HL-60 (cell line): ENCODE measurements at places on chromosomes 6 and 20.
A peak's percentile ranks its signal among the peaks of the same experiment; 100 is the strongest.

DNA sequence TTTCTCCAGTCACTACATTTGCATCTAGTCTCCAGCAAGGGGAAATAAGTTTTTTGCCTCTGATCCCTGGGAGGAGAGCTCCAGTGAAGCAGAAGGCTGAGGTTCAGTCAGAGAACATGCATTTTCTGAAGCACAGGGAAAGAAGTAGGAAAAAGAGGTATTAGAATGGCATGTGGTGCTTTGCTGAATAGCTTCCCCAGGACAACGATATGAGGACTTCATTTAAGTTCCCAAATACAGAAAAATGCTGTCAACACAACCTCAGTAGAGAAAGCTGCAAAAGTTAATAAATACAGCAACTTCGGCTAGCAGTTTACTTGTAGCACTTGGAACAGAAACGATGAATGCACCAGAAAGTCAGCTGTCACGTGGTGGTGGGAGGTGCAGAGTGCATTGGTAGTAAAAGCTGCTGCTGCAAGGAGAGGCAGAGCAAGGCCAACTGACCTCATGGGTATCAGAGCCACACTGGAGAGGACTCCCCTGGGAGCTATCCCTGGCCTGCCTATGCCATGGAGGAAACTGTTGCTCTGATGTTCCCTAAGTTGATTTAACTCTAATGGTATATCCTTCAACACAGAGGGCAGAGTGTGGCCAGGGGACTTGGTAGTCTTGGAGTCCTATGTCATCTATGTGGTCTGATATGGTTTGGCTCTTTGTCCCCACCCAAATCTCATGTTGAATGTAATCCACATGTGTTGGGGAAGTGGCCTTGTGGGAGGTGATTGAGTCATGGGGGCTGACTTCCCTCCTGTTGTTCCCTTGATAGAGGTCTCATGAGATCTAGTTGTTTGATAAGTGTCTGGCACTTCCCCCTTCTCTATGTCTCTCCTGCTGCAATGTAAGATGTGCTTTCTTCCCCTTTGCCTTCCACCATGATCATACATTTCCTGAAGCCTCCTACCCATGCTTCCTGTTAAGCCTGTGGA, 85.9 kb downstream of the ADTRP start:
- peak; percentile 90 for DNase-seq

DNA sequence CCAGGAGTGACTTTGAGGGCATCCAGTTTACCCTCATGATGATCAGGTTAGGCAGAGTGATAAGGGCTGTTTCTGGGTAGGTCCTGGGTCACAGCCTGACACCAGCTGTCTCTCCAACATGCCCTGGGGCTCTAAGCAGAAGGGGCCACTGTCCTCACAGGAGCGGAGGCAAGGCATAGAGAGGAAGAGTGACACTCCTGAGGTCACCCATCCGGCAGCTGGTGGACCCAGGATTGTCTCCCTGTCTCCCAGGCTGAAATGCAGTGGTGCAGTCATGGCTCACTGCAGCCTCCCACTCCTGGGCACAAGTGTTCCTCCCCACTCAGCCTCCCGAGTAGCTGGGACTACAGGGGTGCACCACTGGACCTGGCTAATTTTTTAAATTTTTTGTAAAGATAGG, 12.0 kb downstream of the DLGAP4 start:
- DNase-seq: no peak

GRCh38 chr6:14038467-14039437, 78.8 kb upstream of the CD83 start:
- DNase-seq: no peak

GRCh38 chr6:28643017-28643740, 117.5 kb downstream of the GPX5 start:
- no peak for DNase-seq

GRCh38 chr6:1616701-1617463, 7.2 kb downstream of the FOXC1 start:
- DNase-seq: no peak

GRCh38 chr6:136791296-136792094, 782 bp downstream of the MAP3K5 start:
- DNase-seq: peak; percentile 82

- DNase-seq: peak; percentile 56
These were observed 65.0 kb upstream of the SLC2A12 start for GRCh38 chr6:134117409-134117808.

DNA sequence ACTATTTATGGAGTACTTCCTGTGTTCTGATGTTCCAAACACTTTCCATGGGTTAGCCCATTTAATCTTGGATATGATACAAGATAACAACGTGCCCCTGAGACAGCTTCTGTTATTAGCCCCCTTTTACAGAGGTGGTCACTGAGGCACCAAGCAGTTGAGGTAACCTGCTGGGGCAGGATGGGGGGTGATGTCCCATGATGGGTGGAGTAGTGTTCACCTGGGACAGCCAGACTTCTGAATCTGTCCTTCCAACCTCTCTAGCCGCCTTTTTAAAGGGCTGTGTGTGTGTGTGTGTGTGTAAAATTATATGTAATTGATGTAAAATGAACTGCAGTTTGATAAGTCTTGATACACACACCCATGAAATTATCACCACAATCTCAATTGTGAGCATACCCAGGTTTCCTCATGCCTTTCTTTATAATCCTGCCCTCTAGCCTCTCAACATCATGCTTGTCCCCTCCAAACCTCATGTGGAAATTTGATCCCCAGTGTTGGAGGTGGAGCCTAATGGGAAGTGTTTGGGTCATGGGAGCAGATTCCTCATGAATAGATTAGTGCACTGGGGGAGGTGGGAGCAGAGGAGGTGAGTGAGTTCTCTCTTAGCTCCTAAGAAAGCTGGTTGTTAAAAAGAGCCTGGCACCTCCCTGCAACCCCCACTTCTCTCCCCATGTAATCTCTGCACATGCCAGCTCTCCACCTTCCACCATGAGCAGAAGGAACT, 39.2 kb downstream of the PLAGL2 start:
- DNase-seq: no peak

GRCh38 chr6:90095145-90095544, 200.9 kb downstream of the GJA10 start:
- DNase-seq: no peak

GRCh38 chr6:41066867-41067304, 5.3 kb downstream of the OARD1 start:
- DNase-seq: peak; percentile 53

- DNase-seq: no peak
These were observed 1.6 kb downstream of the SMPDL3A start for GRCh38 chr6:122790423-122791309.

DNA sequence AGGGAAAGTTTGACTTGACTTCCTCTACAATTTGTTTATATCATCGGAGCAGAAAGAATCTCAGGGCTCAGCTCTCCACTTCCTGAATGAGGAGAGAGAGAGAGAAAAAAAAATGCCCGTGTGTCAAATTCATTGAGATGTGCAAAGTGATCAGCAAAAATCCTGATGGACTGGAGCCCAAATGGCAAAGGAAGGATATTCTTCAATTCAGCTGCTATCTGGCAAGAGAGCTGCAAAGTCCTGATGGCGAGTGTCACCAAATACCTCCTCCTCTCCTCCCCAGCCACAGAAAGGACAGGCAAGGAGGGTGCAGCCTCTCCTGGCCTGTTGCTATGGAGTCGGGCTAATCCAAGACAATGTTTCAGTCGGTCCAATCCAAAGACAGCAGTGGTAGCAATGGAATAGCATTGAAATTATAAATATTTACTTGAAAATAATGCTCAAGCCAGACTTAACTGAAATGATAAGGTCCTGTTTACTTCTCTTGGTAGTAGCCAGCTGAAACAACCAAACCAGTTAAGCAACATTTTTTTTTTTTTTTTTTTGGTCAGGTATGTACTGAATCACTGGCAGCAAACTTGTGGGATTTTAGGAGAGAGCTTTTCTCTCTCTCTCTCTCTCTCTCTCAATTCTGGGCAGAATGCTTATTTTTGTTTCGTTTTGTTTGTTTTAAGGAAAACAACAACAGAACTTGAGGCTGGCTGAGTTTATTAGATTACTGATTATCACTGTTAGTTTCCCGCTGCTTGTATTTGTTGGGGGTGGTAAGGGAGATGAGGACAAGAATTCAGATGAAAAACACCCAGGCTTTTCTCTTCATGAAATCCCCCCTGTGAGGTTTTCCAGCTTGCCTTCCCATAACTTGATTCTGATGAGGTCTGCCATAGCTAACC, 204.2 kb downstream of the BCAS1 start:
- no peak for DNase-seq

- no peak for DNase-seq
These were observed 6.7 kb downstream of the SDC4 start for GRCh38 chr20:45341579-45341938.

GRCh38 chr6:154343473-154344308, 12.9 kb downstream of the IPCEF1 start:
- no peak for DNase-seq

GRCh38 chr6:41100871-41101287, 28.1 kb downstream of the NFYA start:
- no peak for DNase-seq

DNA sequence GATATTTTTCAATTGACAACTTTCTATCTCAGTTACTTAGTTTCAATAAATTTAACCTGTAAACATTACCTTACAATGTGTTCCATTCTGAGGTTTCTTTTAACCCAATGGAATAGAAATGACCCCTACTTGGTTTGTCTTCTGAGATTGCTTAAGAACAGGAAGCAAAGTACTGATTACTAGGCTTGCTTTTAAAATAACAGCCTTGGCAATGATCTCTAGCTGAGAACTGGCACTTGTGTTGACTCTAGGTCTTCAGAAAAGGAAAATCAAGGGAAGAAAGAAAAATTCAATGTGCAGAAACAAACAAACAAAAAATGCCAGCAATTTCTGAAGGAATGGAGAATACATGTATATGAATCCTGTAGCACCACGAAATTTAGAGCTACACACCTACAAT, 66.1 kb downstream of the SYNE1 start:
- DNase-seq: no peak

DNA sequence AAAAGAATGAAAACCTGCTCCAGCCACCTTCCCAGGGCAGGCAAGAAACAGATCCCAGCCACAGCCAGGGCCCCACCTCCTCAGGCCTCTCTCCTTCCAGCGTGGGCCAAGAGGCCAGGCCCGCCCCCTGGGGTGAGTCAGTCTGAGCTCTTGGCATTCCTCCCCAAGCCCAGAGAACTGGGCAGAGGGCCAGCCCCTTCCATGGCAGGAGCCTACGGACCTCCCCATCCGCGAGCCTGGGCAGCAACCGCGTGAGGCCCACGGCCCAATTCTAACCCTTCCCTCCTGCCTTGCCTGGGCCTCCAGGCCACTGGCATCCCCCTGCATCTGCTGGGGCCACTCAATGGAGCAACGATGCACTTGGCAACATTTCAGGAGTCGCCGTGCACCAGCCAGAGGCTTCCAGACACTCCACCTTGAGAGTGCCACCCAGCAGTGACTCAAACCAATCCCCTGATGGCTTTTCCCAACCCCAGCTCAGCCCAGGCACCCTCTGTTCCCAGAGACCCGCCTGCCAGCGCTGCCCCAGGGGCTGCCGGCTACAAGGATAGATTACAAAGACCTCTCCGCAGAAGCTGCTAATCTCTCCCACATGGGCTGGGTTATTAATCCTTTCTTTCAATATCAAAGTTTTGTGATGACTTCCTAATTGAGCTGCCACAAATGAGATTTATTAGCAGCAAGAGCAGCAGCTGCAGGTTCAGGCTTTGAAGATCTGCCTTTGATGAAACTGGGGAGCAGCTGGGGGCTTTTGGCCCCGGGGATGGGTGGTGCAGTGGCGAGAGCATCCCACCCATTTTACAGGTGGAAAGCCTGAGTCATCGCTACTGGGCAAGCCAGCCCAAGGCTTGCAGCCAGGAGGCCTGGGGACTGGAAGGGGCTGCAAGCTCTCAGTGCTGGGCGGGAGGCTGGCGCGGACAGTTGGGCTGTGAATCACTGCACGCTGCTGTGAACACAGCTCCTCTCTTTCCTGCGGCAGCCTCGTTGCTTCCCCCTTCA, 85.7 kb downstream of the NFATC2 start:
- peak; percentile 9 for DNase-seq

DNA sequence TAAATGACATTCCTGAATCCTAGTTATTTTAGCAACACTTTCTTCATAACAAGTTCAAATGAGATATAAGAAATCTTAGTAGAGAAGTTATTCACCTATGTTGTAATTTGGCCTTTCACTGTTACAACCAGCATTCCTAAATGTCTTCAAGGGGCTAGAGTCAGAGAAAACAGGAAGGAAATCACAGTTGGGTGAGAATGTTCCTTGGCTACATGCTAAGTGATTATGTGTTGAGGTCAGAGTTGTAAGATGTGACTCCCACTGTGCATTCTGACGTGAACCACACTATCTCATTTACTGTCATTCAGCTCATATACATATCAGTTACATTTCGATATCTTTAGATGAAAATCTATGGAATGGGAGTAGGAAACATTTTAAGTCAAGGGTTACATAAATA, 51.0 kb upstream of the MLIP start:
- DNase-seq: no peak

GRCh38 chr20:41052742-41053419, 24.3 kb downstream of the TOP1 start:
- DNase-seq: no peak

- DNase-seq: no peak
These were observed 2.4 kb upstream of the MCM3 start for GRCh38 chr6:52286798-52287432.

DNA sequence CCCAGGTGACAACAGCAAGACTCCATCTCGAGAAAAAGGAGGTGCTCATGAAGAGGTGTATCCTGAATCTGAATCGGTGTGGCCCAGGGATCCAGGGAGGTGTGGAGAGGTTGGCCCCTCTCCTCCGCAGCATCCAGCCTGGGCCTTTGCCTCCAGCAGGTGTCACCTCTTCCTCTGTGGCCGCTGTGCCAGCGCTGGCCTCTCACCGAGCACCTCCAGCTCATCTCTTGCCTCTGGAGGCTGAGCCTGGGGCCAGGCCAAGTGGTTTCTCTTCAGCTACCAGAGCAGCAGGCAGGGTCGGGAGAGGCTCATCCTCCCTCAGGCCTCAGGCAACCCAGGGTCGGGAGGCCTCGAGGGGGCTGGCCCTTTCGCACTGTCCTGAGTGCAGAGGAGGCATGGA, 1.2 kb upstream of the COL20A1 start:
- no peak for DNase-seq

GRCh38 chr6:5029609-5030008, 25.8 kb upstream of the RPP40 start:
- DNase-seq: no peak

GRCh38 chr20:62643521-62644043, 1.3 kb downstream of the SLCO4A1 start:
- DNase-seq: no peak

DNA sequence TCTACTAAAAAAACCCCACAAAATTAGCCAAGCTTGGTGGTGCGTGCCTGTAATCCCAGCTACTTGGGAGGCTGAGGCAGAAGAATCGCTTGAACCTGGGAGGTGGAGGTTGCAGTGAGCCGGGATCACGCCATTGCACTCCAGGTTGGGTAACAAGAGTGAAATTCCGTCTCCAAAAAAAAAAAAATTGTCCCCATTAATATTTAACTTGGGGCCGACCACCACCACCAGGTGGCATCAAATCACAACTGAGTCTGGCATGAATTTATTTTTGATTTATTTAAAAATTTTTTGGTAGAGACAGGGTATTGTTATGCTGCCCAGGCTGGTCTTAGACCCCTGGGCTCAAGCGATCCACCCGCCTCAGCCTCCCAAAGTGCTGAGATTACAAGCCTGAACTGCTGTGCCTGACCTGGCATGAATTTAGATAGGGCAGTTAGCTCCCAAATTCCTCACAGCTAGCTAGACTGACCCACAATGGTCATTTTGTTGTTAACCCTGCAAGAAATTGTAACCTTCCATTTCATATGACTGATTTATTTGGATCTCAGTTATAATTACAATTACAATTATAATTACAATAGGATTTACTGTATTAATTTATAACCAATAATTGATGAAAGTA, 17.1 kb upstream of the BEND3 start:
- no peak for DNase-seq
